ENCODE measurements at places on chromosomes 5 and 9. TPM values are rescaled to one million over a fixed set of nuclear protein-coding genes. Genes with fewer than 3 reads are reported as not detected.

DNA sequence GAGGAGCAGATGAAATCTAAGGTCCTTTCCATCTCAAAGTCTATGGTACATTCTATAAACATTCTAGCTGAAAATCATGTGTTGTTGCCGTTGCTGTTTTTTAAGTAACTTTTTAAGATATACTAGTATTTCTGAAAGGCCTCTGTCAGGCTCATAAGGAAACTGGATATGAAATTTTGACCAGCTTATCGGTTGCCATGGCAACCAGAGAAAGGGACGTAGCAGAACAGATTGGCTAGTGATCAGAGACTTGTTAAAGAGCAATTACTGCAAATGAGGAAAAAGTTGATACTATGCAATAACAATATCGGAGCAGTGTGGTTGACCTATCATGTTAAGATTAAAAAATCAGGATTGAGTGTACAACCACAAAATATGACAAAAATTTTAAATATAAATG lies 57.0 kb upstream of the RNF180 start:
- no peak for DNase-seq

The PCDHGA5 gene
- total RNA-seq: 1.7 TPM

- DNase-seq: peak; percentile 90
Observed at GRCh38 chr5:39520232-39520572, 95.4 kb upstream of the DAB2 start.

- no peak for DNase-seq
Observed at GRCh38 chr5:35483191-35483590, 134.5 kb upstream of the SPEF2 start.

DNA sequence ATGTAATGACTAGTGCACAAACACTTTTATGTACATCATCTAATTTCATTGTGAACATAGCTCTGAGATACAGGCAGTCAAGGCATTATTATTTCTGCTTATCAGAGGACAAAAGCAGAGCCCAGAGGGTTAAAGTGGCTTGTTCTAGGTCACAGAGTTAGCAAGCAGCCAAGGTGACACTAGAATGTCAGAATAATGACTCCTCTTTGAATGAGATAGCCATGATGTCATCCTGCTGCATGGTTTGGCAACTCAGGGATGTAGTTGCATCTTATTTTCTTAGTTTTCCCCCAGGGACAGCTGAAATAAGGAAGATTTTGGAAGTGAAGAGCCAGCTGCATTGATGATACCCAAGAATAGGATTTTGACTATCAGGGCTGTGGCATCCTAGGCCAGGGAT lies 54.4 kb downstream of the KCNV2 start:
- peak; percentile 41 for DNase-seq
